ENCODE measurements at places on chromosomes 3 and 15.
A peak's percentile ranks its signal among the peaks of the same experiment; 100 is the strongest.

GRCh38 chr3:31092748-31093589 is 198.5 kb upstream of the GADL1 start:
- no peak for DNase-seq

- DNase-seq, result no peak
Measured at GRCh38 chr3:128254066-128254590, 100.8 kb downstream of the EEFSEC start.

- no peak for DNase-seq
Measured at GRCh38 chr3:145219355-145220235, 941.4 kb downstream of the PLOD2 start.

DNA sequence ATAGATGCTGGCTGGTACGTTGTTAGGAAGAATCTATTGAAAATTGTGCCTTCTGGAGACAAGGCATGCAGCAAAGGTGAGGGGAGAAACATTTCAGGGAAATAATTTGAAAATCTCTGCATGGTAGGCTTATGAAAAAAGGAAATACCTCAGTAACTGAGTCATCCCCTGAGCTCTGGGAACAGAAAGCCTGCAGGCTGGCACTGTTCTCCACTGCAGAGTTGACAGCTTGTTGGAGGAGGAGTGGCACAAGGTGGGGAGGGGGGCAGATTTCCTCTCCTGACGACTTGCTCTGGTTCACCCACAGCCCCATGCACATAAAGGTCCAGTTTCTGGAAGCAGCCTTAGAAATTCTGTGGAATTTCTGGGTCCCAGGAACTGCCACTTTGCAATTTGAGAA is 179.4 kb downstream of the ABHD5 start:
- no peak for DNase-seq

- DNase-seq, result no peak
Measured at GRCh38 chr3:81760215-81760614, 1.2 kb downstream of the GBE1 start.

GRCh38 chr3:146166415-146166821 is 5.4 kb upstream of the PLOD2 start:
- no peak for DNase-seq

DNA sequence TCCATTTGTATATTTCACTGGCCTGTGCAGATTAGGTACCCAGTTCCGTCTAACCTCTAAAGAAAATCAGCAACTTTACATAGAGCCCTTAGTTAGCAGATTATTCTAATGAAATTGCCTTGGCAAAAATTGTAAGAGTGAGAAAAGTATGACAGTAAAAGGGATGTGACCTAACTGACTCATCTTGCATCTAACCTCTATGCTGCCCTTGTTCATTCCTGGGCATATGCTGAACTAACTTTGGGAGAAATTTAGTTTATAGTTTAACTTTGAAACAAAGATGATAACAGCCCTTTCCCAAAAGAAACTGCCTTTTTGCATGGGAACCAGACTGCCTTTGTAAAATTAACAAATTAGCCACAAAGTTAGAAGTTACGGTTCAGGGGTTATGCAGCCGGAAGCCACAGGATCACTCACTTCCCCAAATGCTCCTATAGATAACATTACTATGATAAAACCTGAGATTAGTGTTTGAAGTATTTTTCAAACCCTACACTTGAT is 839.8 kb upstream of the ALCAM start:
- DNase-seq, result no peak

- no peak for DNase-seq
Measured at GRCh38 chr3:114584734-114585371, 291.0 kb downstream of the TIGIT start.

DNA sequence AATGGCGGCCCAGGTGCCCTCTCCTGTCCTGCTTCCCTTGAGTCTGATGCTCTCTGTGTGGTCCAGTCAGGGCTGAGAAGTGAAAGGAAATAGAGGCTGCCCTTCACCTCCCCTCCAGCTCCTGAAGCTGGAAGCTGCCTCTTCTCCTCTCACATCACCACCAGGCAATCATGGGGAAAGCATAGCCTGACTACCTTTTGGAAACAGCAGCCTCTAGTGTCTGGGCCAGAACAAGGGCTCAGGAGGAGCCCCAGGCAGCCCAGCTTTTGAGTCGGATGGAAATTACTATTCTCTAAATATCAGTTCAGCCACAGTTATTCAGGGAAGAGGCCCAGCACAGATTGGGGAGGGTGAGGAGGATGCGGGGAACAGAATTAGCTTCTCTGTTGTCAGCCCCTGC is 43.3 kb upstream of the CCDC174 start:
- DNase-seq, result no peak

DNA sequence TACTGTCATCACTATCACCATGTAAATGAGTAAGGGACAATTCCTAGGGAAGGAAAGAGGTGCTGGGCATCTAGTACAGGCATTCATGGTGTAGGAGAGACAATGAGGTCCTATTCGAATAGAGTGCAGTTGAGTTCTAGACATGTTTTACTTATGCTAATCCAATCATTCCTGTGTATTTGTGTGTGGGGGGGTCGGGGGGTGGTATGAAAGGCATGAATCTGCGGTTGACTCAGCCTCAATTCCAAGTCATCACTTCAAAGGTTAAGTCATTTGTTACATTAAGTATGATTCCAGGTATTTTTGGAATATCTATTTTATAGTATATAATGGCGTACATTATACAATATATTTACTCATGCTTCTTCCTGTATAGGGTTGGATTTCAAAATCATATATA is 163.1 kb upstream of the GALNT15 start:
- DNase-seq, result no peak

- no peak for DNase-seq
Measured at GRCh38 chr3:189593581-189593980, 37.6 kb upstream of the TP63 start.

GRCh38 chr3:22156868-22157267 is 405.9 kb upstream of the ZNF385D start:
- no peak for DNase-seq

DNA sequence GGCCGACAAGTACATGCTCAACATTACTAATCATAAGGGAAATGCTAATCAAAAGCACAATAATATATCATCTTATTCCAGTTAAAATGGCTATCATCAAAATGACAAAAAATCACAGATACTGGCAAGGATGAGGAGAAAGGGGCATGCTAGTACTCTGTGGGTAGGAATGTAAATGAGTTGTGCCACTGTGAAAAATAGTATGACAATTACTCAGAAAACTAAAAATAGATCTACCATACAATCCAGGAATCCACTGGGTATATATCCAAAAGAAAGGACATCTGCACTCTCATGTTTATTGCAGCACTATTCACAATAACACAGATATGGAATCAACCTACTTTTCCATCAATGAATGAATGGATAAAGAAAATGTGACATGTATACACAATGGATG is 1256.5 kb downstream of the SI start:
- no peak for DNase-seq

DNA sequence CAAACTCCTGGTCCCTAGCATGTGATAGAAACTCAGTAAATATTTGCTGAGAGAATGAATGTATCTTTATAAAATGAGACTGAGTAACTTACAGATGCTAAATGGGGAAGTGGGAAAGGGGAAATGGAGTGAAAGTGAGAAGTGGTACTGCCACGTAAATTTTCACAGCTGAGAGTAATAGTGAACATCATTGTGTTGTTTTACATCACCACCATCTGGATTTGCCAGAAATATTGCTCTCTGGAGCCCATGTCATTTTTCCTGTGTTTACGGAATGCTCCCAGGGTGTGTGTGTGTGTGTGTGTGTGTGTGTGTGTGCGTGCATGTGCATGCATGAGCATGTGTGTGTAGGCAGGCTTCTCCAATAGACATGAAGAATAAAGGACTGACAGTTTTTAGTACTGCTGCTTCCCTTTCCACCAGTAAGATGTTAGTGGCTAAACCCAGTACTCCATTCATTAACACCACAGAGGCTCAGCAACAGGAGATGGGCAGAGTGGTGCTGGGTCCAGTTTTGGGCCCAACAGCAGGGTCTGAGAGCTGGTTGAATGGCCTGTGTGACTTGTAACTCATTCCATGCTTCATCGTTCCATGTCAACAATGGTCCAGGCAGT is 57.3 kb downstream of the DIPK2A start:
- DNase-seq, result peak; percentile 7

DNA sequence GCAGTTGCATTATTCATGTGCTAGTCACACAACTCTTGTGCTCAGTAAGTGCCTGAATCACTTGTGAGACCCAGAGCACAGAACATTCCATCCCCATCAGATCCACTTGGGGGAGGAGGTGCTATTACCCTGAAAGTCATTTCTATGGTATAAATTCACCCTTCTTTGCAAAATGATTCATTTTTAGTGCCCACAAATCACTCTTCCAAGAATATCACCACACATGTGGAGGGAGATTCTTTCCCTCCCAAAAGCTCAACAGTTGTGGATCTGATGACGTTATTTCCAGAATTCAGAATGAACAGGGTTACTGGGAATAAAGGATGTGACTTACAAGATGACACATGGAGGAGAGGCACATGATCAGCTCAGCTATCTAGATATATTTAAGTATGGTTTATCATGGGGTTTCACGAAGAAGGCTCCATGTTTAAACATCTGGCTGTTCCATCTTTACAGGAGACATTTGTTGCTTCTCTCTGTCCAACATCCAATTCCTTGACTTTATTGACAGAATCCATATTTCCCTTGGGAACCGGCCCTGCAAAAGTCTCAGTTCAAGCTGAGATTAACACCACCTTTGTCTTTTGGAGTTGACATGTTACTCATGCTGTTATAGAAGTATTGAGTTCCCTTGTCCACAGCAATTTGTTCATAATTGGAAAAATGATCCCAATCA is 214.2 kb upstream of the PROK2 start:
- no peak for DNase-seq

DNA sequence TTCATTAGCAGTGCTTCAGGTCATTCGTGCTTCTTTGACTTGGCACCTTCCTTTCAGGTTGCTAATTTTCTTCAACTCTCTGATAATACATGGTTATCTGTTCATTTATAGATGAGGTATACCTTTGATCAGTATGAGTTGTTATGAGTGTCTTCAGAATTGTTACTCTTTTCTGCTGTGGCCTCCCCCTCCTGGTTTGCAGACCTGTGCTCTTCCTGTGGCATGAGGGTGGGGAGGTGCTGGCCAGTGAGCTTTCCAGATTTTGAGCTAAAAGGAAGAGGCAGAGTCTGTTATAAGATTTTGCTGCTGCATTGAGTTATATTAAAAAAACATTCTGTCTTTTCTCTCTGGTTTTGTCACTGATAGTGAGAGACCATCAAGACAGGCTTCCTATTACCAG is 30.8 kb upstream of the GOLGA6L9 start:
- DNase-seq, result no peak

DNA sequence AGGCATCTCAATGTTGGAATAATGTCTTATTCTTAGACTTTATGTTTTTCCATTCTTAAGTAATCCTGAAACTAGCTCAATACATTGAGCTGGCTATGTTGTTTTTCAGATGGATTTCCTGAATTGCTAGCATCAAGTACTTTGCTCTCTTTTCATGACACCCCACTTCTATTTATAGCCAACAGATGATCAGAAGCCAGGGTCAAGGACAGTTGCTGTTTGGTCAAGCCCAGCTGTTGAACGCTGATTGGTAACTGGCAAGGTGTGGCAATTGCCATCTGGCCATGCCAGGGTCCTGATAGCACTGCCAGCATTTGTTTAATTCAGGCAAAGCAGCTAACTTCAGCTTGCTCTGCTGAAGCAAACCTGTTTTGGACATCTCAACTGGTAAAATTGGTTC is 46.2 kb upstream of the PLCL2 start:
- no peak for DNase-seq
